NB4 (cell line): ENCODE measurements at places on chromosomes 2 and 18.

DNA sequence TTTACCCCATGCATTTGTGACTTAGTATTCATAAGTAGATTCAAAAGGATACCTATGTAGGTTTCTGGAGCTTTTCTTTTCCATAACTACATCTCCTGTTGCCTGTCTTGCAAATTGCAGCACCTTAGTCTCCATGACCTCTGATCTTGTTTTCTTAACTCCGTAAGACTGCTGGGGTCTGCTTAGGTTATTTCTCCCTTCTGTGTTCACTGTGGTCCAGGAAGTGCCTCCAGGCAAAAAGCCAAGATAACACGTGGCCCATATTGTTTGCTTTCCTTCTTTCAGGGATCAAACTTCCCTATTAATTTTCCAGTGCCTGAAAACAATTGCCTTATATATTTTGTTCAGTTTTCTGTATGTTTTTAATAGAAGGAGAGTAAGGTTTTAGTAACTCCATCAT lies 86.4 kb downstream of the GCA start:
- no peak for DNase-seq

DNA sequence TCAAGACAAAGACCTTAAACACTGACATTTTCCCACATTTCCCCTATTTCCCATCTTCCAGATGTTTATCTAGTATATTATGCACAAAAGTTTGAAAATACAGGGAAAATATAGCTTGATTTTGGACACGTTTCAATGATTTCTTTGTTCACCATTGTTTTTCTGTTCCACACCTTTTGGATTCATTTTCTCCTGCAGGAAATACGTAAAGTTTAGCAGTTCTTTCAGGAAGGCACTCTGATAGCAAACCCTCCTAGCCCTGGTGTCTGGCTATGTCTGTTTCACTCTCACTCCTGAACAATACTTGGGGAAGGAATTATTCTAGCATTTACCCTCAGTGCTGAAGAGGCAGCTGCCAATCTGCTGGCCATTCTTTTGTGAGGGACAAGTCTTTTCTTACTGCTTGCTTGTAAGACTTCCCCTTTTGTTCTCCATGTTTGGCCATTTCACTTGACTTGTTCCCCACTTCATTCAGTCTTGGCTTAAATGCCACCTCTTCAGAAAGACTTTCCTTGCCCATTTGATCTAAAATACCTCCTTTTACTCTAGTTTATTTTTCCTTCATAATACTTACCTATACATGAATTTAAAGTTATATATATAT lies 195.4 kb downstream of the RNF152 start:
- DNase-seq, result peak; percentile 2

GRCh38 chr2:204298404-204298803 lies 246.9 kb upstream of the PARD3B start:
- no peak for DNase-seq

GRCh38 chr18:55136864-55137263 lies 177.6 kb upstream of the CCDC68 start:
- no peak for DNase-seq

DNA sequence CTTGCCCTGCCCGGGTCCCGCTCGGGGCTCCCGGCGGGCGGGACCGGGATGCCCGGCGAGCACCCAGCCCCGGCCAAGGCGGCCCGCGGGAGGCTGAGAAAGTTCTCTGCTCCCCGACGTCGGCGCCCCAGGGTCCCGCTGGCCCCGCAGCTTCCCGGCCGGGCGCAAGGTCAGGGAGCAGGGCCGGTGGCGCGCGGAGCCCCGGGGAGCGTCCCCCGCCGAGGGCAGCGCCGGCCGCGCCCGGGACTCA lies 331 bp downstream of the SERPINE2 start:
- DNase-seq, result no peak

- DNase-seq, result no peak
Measured at GRCh38 chr2:196967116-196967515, 40.6 kb upstream of the PGAP1 start.

GRCh38 chr2:101556033-101556459 lies 81.1 kb upstream of the RFX8 start:
- no peak for DNase-seq

DNA sequence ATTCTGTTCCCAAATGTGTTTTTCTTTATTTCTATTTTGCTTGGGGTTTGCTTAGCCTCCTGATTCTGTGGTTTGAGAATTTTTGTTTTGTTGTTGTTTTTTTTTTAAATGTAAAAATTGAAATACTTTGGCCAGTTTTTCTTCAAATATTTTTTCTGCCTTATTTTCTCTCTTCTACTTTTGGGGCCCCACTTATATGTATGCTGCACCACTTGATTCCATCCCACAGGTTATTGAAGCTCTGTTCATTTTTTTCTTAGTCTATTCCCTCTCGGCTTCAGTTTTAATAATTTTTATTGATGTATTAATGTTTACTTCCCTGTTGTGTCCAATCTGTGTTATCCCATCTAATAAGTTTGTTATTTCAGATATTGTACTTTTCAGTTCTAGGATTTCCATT lies 17.7 kb upstream of the VIT start:
- DNase-seq, result no peak

GRCh38 chr2:5074733-5075132 lies 617.5 kb upstream of the SOX11 start:
- DNase-seq, result no peak

- DNase-seq, result no peak
Measured at GRCh38 chr2:65402780-65403528, 29.4 kb downstream of the SPRED2 start.
